Activated CD4-positive, alpha-beta T cell treated with anti-CD3 and anti-CD28 coated beads, Interleukin-10, Interleukin-2, amounts not matched to agents 100 ng/mL and 50 ng/mL, durations not matched to agents 16 hours and 8 hours (primary cell): ENCODE measurements at places on chromosomes 7 and 10.

DNA sequence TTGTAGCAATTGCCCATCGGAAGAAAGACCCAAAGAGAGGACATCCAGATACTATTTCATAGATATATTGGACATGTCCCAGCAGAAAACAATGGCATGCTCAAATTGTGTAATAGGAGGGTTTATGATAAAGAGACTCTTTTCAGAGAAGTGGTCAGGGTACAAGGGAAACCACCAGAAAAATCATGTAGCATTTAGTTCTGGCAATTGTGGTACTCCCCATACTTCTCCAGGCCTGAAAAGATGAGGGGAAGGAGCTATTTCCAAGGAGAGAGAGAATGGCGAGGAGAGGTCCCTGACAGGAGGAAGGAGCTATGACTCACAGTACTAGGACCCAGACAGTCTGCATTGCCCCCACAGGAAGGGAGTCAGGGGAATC lies 68.4 kb upstream of the ADO start:
- DNase-seq: no peak

DNA sequence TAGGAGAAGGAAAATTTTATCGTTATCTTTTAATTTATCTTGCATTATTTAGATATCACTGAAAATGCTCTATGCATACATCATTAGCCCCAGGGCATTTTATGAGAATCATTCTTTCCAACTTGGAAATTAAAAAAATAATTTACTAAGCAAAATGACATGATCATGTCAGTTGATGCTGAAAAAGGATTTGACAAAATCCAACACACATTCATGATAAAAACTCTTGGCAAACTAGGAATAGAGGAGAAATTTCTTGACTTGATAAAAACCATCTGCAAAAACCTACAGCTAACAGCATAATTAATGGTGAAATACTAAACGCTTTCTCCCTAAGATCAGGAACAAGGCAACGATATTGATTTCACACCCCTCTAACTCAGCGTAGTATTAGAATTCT lies 40.2 kb upstream of the RSU1 start:
- DNase-seq: no peak

- no peak for DNase-seq
Observed at GRCh38 chr7:127758105-127758504, 106.1 kb downstream of the SND1 start.

DNA sequence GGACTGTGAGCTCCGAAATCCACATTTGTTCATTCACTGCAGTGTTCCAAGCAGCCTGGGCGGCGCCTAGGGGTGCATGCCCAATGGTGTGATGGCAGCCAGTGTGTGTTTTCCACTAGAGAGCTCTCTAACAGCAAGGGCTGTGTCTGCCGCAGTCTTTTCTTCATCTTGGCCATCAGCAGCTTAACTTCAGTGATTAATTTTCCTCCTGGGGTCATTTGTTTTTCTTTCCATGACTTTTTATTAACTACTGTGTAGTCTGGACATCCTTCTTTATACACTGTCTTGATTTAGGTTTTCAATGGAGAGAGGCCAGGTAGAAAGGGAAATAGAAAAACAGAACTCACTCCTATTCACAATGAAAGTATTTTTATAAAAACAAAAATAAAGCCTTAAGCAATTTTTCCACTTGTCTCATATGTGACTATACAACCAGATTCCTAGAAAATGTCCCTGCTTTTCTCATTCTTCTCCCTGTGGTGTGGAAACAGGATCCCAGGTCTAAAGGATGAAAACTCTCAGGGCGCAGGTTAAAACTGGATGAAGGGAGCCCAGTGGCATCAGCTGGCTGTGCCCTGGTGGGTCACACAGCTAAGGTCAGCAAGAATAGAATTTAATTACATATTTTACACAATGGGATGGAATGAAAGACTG lies 176.8 kb downstream of the PKD1L1 start:
- no peak for DNase-seq

DNA sequence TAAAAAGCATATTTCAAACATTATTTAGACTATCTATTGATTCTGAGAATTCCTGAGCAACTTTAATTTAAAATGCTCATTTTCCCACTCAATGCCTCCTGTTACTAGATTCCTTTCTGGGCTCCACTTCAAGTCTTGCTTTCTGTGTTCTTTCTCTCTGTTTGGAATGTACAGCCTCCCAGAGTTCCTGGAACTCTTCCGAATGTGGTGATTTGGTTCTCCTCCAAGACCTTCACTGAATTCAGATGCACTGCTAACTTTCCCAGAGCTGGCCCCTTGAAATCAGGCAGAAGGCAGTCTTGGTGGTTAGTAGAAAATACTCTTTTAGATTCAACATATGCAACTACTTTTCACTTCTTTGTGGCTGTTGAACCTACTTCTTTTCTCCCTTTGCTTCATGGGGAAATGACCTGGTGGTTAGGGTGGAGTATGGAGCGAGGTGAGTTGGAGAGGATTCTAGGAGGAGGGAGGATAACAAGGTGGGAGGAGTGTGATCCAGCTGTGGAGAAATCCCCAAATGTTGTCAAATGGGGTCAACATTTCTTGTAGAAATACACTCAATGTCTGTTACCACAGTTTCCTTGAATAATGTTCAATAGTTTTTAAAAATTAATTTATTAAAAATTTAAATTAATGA lies 27.9 kb upstream of the CCDC7 start:
- no peak for DNase-seq

GRCh38 chr10:100325158-100325557 lies 4.9 kb downstream of the PKD2L1 start:
- DNase-seq: no peak

DNA sequence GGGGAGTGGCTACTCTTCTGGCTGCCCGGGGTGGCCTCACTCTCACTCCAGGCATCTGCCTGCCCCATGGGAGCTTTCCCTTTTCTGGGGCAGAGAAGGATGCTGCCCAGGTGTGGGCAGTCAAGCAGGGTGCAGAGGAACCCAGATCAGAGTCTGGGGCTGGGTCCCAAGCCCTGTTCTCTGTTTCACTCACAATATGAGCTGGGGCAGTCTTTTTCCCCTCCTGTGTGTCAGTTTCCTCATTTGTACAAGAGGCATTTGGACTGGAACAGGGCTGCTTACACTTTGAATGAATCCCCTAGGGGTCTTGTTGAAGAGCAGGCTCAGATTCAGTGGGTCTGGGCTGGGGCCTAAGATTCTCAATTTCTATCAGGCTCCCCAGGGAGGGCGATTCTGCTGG lies 38.4 kb upstream of the AQP1 start:
- DNase-seq: no peak
